Cortex of kidney (tissue), 1 donor: ENCODE measurements at places on chromosomes 4 and X.

DNA sequence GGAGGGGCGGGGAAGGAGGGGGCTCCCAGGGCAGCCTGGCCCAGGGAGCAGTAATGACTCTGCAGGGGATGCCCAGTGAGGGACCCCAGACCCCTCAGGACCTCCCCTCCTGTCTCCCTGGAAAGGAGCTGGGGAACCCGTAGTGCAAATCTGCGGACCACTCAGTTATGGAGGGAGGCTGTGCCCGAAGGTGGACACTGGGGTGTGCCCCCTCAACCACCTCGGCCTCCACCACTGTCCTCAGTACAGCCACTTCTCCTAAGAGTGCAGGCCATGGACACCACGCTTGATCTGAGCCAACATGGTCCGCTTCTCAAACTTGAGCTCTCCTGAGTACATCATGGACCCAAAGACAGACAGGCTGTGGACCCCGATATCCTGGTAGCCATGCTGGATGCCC lies 378.2 kb upstream of the MAOA start:
- DNase-seq, result no peak

DNA sequence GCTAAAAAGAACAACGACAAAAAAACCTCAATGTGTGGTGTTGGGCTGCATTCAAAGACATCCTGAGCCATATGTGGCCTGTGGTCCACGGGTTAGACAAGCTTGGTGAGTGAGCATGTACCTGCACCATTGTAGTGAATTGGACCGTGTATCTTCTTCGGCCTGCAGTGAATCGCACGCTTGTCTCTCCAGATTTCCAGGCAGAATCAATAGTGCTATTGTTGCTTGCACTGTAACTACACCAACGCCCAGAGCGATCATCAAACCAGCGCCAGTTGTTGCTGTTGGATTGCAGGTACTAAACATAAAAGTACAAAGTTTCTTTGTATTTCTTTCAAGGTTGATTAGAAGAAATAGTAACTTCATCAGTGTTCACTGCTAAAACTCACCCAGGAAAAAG lies 101.6 kb downstream of the HUWE1 start:
- DNase-seq, result no peak

DNA sequence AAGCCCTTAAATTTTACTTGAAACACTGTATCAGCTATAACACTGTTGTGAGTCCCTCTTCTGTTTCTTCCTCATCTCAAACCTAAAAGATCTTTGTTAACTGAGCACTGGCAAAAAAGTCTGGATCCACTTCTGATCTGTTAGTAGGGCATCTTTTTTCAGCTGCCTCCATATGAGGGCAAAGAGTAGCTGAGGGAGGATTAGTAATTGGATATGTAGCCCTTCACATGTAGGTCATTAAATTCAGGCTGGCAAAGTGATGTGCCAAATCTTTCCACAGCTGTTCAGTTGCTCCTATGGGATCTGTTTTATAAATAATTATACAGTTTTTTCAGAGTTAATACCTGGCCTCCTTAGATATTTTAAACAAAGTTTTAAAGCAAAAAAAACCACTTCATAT lies 1.1 kb upstream of the TRMT10A start:
- no peak for DNase-seq

- no peak for DNase-seq
Observed at GRCh38 chr4:157221426-157221894, 932 bp downstream of the GRIA2 start.

GRCh38 chr4:104870495-104871233 lies 276.0 kb upstream of the TET2 start:
- no peak for DNase-seq

GRCh38 chrX:2498781-2499302 lies 1.9 kb downstream of the DHRSX start:
- DNase-seq, result no peak
